NCI-H1930 (cell line): ENCODE measurements at places on chromosomes 12 and 14.
A peak's percentile ranks its signal among the peaks of the same experiment; 100 is the strongest.

DNA sequence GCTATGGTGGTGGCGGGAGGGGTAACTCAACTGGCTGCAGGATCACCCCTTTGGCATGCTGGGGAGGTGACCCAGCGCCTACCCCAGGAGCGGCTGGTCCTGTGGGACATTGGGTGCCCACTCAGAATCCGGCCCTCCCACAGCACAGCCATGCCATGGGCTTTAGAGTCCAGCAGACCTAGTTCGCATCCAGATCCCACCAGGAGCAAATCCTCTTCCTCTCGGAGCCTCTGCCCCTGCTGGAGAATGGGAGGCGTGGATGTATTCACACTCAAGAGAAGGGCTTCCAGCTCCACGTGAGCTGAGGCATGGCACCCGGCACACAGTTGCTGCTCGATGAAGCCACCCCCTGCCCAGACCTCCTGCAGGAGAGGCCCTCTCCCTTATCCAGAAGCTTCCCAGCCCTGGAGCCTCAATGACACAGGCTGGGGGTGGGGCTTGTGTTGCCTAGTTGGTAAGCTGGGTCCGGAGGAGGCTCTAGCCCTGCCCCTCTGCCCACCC lies 17.7 kb downstream of the FAM222A start:
- no peak for DNase-seq

GRCh38 chr14:39683691-39684260 lies 251.5 kb upstream of the FBXO33 start:
- no peak for DNase-seq

GRCh38 chr12:92928421-92928961 lies 604 bp downstream of the EEA1 start:
- DNase-seq = peak; percentile 40

- no peak for DNase-seq
Measured at GRCh38 chr14:95817271-95817670, 59.4 kb upstream of the TUNAR start.

DNA sequence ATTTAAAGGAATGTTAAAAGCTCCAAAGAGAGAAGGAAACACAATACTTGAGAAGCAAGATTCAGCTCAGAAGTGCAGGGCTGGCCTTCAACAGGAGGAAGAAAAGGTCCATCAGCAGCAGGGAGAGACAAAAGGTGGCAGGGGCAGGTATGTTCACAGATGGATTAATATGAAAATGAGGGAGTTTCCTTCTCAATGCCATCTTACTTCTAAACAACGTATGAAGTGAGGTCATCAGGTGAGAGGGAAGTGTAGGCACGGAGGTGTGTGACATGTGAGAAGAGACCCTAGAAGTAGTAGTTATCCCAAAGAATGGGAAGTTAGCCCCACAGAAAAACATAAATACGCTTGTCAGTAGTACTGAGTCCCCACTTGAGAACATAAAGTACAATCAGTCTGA lies 122.5 kb downstream of the CCER1 start:
- no peak for DNase-seq

DNA sequence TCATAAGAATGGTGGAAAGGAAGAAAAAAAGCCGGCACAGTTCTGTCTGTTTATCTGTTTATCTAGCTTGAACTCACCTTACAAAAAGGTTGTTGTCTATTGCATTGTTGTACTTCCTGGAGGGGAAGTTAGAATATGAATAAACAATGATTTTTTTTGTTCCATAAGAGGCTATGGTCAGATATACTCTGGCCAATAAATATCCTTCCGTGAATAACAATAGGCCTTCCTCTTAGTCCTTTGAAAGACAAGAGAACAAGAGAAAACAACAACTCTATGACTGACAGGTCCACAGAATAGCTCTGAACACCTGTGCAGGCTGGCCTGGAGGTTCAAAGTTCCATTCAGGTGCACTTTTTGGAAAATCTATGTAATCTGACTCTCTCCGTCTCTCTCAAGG lies 192.8 kb upstream of the KRR1 start:
- no peak for DNase-seq

- no peak for DNase-seq
Measured at GRCh38 chr14:52251724-52252123, 15.8 kb upstream of the PTGDR start.

GRCh38 chr12:62767496-62767895 lies 167.5 kb downstream of the PPM1H start:
- DNase-seq = no peak

GRCh38 chr14:70808416-70809224 lies 693 bp downstream of the MAP3K9 start:
- DNase-seq = peak; percentile 31

- no peak for DNase-seq
Measured at GRCh38 chr12:126362493-126362892, 1297.3 kb downstream of the AACS start.

GRCh38 chr12:26056335-26056734 lies 68.5 kb downstream of the BHLHE41 start:
- peak; percentile 30 for DNase-seq

GRCh38 chr12:64385468-64385867 lies 5.1 kb downstream of the C12orf56 start:
- no peak for DNase-seq

- no peak for DNase-seq
Measured at GRCh38 chr12:120262852-120263747, 2.4 kb downstream of the PXN start.

- no peak for DNase-seq
Measured at GRCh38 chr12:72717036-72717435, 444.9 kb downstream of the TRHDE start.

GRCh38 chr14:102220031-102220430 lies 80.3 kb downstream of the WDR20 start:
- DNase-seq = no peak

GRCh38 chr12:47312808-47313426 lies 233.2 kb upstream of the AMIGO2 start:
- DNase-seq = no peak

DNA sequence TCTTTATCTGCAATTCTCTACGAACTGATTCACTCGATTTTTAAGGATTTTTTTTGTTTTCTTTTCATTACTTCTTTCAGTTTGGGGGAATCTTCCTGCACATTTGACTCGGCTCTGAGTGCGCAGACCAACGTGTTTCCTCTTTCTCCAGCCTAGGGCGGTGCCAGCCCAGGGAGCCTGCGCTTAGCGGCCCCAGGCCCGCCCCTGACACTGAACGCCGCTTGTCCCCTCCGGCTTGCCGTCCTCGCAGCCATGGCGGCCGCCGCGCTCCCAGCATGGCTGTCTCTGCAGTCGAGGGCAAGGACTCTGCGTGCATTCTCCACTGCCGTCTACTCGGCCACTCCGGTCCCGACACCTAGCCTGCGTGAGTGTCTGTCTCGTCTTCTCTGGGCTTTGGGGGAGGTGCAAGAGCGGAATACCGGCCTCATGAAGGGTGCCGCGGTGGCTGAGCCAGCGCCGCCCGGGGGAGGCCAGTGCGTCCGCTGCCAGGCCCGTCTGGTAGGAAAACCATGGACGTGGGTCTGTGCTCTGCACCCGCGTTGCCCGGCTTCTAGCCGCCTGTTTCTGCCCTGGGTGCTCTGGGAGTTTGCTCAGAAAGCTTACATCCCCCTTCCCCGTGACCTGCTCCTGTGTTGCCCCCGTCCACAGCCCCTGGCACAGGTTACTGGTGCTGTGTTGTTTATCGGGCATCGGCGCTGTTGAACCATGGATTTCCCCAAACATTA lies at the start of gene MRPS35:
TSS of gene MRPS35 (plus strand) at position 241 of the 725 bp plus-strand sequence. CDS start at position 253, 12 bp downstream.
- DNase-seq = peak; percentile 61

GRCh38 chr14:75335571-75335970 lies 56.9 kb downstream of the FOS start:
- no peak for DNase-seq

DNA sequence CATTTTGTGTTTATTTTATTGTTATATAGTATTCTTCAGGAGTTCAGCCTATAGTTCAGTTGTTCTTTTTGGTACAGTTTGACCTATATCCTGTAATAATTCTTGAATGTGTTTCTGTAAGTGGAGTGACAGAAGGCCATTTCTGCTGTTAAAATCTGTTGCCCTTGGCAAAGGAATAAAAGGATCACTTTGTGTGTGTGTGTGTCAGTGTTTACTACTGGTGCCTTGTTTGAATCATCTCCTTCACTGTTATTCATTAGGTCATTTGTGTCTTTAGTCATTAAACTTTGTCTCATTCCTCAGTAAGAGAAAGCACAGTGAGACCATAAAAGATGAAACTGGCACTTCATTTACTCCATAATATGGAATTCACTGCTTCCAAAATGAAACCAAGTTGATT lies 130.7 kb downstream of the TMTC2 start:
- peak; percentile 35 for DNase-seq

DNA sequence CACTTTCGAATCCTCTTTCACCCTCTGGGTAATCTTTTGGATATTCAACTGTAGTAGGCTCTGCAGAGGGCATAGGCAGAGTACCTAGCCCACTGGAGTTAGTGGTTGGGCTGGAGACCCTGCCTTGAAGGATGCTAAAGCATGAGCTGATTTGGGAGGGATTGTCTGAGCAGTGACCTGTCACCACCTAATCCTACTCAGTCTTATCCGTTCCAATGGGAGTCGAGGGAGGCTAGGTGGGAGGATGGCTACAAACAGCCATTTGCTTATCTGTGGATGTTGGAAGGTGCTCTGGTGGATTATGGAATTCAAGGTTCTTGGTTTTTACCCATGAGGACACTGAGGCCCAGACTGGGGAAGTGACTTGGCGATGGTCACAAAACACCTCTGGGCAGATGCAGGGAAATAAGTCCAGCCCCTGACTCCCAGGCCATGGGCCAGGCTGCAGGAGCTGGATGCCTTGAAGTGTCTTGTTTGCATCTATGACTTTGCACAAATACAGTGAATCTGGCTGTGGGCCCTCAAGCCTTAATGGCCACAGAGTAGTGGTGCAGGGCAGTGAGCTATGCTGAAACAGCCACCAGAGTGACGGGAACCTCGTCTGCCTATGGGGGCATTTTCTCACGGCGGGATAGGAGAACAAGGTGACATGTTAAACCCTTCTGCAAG lies 3.7 kb downstream of the KMT5A start:
- no peak for DNase-seq

DNA sequence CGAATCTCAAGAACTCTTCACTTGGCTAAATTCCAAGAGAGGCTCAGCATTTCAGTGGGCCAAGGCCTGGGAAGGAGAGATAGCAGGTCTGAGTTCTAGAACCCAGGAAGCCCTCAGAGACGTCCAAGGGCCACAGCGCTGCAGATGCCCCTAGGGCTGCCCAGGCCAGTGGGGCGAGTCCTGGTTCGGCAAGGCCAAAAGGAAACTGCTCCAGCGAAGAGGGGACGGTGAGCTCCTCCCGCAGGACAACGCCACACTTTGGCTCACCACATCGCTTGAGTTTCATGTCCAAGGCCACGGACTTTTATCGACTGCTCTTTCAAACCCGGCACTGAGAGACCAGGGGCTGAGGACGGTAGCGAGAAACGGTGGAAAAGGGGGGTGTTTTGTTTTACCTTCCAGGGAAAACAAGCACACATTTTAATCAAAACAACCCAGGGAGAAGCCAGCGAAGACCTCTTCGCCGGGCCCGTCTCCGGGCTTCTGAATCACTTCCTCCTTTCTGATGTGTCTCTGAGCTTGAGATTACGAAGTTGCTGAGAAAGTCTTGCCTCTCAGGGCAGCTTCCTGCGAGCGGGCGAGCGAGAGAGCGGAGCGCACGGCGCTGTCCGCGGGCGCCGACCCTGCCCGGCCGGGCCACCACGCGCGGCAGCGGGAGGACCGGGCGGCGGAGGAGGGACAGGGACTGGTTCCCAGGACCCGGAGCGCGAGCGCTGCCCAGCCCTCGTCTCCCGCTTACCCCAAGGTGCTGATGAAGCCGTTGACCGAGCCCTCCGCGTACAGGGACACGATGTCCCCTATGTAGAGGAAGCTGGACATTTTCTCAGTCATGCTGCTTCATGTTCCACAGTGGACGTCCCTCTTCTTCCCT lies 808 bp downstream of the ITPR2 start:
- DNase-seq = no peak

DNA sequence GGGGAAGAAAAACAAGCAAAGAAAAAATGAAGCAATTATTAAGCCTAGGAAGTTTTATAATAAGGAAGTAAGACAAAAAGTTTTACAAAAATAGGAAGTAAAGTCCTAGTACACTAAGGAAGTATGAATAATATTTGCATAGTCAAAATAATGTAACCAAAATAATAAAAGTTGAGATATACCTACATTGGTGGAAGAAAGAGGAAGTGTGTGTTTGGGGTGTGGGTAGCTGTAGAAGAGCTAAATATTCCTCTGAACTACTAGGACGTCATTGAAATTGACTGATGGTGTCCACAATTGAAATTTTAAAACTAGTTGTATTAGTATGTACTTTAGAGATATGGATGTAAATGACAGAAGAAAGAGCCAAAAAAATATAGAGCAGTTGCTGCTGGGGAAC lies 228.4 kb upstream of the OTX2 start:
- no peak for DNase-seq

GRCh38 chr12:32005496-32006125 lies 46.4 kb downstream of the RESF1 start:
- DNase-seq = no peak

GRCh38 chr12:28278960-28279359 lies 88.7 kb downstream of the CCDC91 start:
- DNase-seq = no peak

DNA sequence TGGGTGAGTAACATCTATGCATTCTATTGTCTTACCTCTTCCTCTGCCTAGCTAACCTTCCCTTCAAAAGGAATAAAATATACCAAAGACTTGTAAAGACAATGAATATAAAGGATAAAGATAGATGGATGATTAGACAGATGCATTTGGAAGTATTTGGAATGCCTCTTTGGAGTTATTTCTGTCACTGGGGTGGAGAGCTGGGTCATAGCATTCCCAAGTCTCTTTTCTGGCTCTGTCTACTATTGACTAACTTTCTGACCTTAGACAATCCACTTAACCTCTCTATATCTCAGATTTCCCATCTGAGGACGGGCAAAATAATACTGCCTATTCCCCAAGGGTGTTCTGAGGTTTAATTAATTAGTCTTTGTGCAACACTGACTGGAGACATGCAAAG lies 517.4 kb downstream of the DIO2 start:
- no peak for DNase-seq
